CD8-positive, alpha-beta memory T cell (primary cell): ENCODE measurements at places on chromosomes 4 and X. TPM values are rescaled to one million over a fixed set of nuclear protein-coding genes. Genes with fewer than 3 reads are reported as not detected.
A peak's percentile ranks its signal among the peaks of the same experiment; 100 is the strongest.

- no peaks in the 10 kb centered on the region for H3K36me3 ChIP-seq
- no peak overlapping the region for H3K27ac ChIP-seq
- peaks cover 42% of the 10 kb centered on the region for H3K4me1 ChIP-seq
- H3K4me3 ChIP-seq, result no peak overlapping the region
Measured at GRCh38 chr4:102627831-102628523, 126.8 kb downstream of the NFKB1 start.

DNA sequence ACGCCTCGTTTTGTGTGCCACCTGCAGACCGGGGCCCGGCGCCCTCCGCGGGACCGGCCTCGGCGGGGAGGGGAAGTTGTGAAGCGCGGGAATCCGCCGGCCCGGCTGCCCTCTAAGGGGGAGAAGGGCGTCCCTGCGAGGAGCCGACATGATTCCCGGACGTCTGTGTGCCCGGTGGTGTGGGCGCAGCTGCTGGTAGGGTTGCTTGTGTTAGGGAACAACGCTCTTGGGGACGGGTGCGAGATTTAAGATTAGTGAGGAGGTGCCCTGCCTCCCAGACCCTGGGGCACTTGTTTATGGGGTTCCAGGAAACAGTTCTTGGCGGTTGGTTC lies 627 bp downstream of the CDKN2AIP start:
- H3K27ac ChIP-seq, result peak overlapping the region; percentile 89
- no peak for DNase-seq

DNA sequence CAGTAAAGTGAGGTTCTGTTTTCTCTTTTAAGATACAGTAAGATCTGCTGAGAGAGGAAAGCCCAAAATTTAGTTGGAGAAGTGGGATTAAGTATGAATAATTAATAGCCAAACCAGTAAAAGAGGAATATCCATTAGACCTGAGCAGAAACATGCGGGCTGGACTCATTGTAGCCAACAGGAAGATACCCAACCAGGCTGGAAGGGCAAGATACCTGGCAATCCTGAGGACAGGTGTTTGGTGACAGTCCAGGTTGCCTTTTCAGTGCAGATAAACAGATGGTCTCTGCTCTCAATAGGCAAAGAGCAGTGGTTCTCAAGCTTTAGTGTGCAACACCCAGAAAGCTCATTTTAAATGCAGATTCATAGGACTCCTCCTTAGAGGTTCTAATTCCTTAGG lies 980.8 kb upstream of the GRID2 start:
- no peaks in the 10 kb centered on the region for H3K36me3 ChIP-seq
- H3K4me1 ChIP-seq, result no peaks in the 10 kb centered on the region
- DNase-seq, result no peak
- H3K27ac ChIP-seq, result no peak overlapping the region

- H3K4me3 ChIP-seq, result no peak overlapping the region
- no peaks in the 10 kb centered on the region for H3K36me3 ChIP-seq
- no peak overlapping the region for H3K27ac ChIP-seq
Measured at GRCh38 chrX:20680998-20681397, 414.3 kb upstream of the RPS6KA3 start.

DNA sequence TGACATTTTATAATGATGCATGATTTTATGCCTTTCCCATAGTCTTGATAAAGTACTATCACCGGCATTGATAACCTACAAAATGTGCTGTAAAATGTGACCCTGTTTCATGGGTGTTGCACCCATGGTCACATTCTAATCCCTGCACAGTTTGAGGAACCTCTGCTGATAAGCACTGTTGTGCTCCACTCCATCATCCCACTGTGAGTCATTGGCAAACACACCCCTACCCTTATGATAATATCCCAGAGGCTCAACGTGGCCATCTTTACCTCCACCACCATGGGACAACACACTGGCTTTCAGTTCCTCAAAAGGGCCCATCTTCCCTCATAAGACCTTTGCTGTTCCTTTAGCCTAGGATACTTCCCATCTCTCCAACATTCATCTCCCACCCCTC lies 32.0 kb upstream of the SGMS2 start:
- no peak for DNase-seq
- no peaks in the 10 kb centered on the region for H3K36me3 ChIP-seq
- no peaks in the 10 kb centered on the region for H3K27me3 ChIP-seq
- H3K4me1 ChIP-seq, result no peaks in the 10 kb centered on the region
- H3K4me3 ChIP-seq, result no peak overlapping the region

HTN3 gene
- total RNA-seq, result not detected

ARMCX4 gene
- 3.9 TPM for total RNA-seq
